Pancreas (tissue), 10 donors: ENCODE measurements at places on chromosomes 6 and 20.

GRCh38 chr6:19492636-19493405 lies 344.3 kb upstream of the ID4 start:
- no peak for DNase-seq

DNA sequence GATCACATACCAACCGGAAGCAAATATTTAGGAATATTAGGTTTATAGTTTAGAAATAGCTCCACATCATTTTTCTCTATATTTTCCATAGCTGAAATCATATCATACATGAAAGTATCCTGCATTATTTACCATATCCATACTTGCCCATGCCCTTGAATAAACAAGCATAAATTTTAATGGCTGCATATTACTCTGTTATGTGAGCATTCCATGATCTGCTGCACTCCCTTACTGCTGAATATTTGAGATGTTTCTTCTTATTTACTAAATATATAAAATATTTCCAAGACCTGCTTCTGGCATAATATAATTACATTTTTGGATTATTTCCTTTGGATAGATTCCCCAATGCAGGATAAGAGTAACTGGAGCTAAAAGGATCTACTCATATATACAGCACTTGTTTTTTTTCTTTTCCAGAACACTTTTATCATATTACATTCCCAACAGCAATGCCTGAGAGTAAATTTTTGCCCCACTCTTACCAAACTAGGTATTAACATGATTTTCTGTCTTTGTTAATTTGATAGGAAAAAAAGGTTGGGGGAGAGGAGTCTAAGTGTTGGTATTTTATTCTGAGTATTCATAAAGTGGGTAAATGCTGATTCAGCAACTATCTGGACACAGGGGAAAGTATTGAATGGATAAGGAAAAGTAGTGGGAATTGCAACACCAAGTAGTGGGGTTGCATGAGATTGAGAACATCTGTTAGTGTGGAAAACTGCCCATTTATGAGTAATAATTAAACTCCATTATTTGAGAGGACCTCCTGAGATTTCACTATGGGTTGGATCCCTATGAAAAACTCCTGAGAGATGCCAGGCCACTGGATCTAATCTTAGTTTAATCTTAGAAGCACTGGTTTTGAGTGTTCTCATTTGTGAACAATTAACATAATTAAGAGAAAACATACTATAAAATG lies 76.0 kb downstream of the MAN1A1 start:
- no peak for DNase-seq

DNA sequence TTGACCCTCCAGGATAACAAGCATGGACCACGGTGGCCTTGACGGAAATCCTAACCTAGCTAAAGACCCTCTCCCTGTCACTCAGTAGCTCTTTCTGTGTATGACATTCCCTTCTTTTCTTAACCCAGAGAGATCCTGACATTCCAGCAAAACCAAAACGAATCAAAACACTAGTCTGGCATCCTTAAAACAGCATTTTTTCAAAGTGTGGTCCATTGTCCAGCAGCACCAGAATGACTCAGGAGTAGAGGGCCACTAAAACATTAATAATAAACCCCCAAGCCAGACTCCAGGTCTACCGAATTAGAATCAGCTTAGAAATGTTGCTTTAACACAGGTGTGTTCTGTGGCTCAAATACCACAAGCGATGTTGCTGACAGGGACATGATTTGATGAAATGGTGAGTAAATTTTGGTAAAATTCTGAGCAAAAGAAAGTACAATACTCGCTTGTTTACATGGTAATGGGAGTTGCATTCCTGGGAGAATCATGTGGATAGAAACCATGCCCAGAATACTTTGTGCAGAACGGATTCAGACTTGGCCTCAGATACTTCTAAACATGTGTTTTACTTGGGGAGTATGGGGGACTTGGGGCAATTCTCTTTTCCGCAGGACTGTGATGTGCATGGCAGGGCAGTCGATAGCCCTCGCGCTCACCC lies 174.2 kb upstream of the KCNG1 start:
- no peak for DNase-seq

- no peak for DNase-seq
These were observed 68.6 kb downstream of the TRAM2 start for GRCh38 chr6:52508261-52508739.

GRCh38 chr6:41182069-41183034 lies 18.6 kb downstream of the TREML2 start:
- DNase-seq, result no peak

GRCh38 chr6:111971181-111971841 lies 82.6 kb upstream of the CCN6 start:
- no peak for DNase-seq

- no peak for DNase-seq
These were observed 206.2 kb upstream of the MYLIP start for GRCh38 chr6:15922510-15923250.

- no peak for DNase-seq
These were observed 22.0 kb downstream of the KIF13A start for GRCh38 chr6:17965397-17965796.
